ENCODE measurements at places on chromosomes 12 and 14. TPM values are rescaled to one million over a fixed set of nuclear protein-coding genes. Genes with fewer than 3 reads are reported as not detected.

Gene KRT77
- total RNA-seq = not detected

Gene MYO1H
- not detected for total RNA-seq

- DNase-seq = no peak
Measured at GRCh38 chr12:121202407-121203355, 7.2 kb upstream of the P2RX4 start.

- DNase-seq = no peak
Measured at GRCh38 chr12:92654929-92655328, 47.9 kb upstream of the PLEKHG7 start.

GRCh38 chr12:76035045-76035444 is 3.5 kb upstream of the PHLDA1 start:
- no peak for DNase-seq

GRCh38 chr12:110754101-110754793 is 11.6 kb upstream of the PPP1CC start:
- DNase-seq = peak; percentile 25

- DNase-seq = no peak
Measured at GRCh38 chr12:57477710-57478681, 1.7 kb downstream of the ARHGAP9 start.

- DNase-seq = no peak
Measured at GRCh38 chr12:116402163-116402939, 124.9 kb upstream of the MED13L start.

- no peak for DNase-seq
Measured at GRCh38 chr12:83603106-83603505, 916.4 kb downstream of the TMTC2 start.

Gene ANKRD33
- 0.27 TPM for total RNA-seq

- DNase-seq = no peak
Measured at GRCh38 chr12:124569375-124570148, 2.1 kb upstream of the NCOR2 start.

- no peak for DNase-seq
Measured at GRCh38 chr12:40034156-40034555, 71.7 kb downstream of the SLC2A13 start.

DNA sequence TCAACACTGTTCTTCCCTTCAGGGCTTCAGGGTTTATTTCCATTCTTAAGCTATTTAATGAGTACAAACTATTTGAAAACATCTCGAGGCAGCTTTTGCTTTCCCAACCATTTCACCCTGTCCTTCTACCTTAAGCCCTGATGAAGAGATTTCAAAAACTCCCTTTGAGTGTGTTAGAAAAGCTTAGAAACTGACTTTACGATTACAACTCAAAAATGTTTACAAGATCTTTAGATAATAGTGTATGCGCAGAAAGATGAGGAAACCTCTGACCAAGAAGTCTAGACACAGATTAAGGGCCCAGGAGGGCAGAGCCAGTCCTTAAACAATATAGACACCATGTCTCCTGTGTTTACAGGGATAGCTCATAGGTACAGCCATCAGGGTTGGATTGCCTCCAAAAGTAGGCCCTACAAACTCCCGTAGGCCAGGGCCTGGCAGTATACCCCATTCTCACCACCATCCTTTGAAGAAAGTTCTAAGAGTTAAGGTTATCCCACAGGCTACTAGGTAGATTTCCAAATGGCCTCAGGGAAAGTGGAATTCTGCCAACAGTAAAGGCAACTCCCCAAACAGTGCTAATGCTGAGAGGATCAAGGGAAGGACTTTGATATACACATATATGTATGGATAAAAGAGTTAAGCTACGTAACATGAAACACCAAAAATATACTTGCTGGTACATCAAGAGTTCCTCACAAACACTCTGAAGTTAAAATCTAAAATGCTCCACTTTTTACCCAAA is 11.4 kb upstream of the SOS2 start:
- no peak for DNase-seq

DNA sequence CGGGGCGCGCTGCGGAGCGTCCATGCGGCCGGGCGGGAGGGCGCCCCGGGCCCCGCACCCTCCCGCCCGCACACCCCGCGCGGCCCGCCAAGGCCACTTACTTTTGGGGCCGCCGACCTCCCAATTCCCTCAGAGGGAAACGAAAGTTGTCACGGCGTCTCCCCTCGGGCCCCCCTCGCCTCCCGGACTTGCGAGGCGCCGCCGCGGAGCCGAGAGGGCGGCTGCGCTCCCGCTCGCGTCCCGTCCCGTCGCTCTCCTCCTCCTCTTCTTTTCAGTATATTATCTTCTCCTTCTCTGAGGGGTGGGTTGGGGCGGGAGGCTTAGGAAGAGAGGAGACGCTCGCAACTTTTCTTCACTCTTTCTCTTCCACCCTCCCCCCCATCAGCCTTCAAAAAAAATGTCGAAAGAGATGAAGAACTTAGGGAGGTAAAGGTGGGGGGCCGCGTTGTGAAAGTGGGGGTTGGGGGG is 613 bp downstream of the DUSP16 start:
- DNase-seq = peak; percentile 44
